ENCODE measurements at places on chromosomes 3 and 15.
A peak's percentile ranks its signal among the peaks of the same experiment; 100 is the strongest.

GRCh38 chr3:105606016-105606415 is 239.3 kb downstream of the ALCAM start:
- no peak for DNase-seq

GRCh38 chr3:5080779-5081550 is 41.1 kb upstream of the ARL8B start:
- DNase-seq: no peak

- DNase-seq: no peak
Measured at GRCh38 chr3:45067941-45068340, 41.8 kb downstream of the CLEC3B start.

- DNase-seq: peak; percentile 74
Measured at GRCh38 chr3:157239082-157239704, 79.2 kb upstream of the CCNL1 start.

GRCh38 chr3:108053067-108053466 is 37.8 kb downstream of the CD47 start:
- no peak for DNase-seq

DNA sequence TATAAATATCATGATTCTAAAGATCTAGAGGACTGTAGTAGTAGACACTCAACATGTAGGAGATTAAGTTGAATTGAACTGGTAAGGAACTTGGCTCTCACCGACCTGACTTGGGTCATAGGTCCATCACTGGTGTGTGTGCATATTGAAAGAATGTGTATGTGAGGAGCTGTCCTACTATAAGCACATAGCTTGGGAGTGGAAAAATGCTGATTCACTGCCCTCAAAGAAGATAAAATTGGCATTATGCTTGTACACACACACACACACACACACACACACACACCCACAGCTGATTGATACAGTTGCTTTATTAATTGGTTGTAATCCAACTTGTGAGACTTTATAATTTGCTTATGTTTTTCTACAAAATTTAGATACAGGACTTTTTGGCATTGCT is 411.0 kb upstream of the NR2F2 start:
- DNase-seq: no peak

DNA sequence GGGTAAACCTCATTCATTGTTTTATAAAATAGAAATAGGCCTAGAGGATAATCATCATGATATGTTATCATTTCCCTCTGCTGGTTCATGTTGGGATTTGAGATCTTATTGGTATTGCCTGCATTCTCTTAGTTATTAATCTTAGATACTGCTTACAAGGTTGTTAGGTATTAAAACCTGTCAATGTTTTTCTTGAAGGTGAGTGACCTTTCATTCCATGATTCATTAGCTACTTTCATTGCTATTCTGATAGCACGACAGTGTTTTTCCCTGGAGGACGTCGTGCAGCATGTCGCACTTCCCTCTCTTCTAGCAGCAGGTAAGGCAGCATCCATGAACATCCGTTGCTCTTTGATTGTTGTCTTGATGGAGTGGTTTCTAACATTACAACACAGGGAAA is 17.1 kb downstream of the P2RY12 start:
- no peak for DNase-seq

GRCh38 chr3:156608601-156609514 is 53.9 kb upstream of the SSR3 start:
- DNase-seq: no peak

GRCh38 chr3:195699388-195699771 is 21.4 kb upstream of the MUC20 start:
- DNase-seq: no peak

GRCh38 chr3:101701696-101702634 is 15.4 kb upstream of the RPL24 start:
- DNase-seq: no peak

- DNase-seq: no peak
Measured at GRCh38 chr3:37642670-37643598, 218.7 kb upstream of the CTDSPL start.

DNA sequence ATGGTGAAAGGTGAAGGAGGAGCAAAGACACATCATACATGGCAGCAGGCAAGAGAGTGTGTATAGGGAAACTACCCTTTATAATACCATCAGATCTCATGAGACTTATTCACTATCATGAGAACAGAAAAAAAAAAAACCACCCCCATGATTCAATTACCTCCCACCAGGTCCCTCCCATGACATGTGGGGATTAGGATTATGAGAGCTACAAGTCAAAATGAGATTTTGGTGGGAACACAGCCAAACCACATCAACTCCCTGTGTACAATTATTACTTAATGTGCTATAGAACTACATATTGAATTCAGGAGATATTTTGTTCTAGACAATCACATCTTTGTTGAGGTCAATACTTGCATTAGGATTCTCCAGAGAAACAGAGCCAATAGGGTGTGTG is 313.4 kb downstream of the CNTN6 start:
- DNase-seq: no peak

DNA sequence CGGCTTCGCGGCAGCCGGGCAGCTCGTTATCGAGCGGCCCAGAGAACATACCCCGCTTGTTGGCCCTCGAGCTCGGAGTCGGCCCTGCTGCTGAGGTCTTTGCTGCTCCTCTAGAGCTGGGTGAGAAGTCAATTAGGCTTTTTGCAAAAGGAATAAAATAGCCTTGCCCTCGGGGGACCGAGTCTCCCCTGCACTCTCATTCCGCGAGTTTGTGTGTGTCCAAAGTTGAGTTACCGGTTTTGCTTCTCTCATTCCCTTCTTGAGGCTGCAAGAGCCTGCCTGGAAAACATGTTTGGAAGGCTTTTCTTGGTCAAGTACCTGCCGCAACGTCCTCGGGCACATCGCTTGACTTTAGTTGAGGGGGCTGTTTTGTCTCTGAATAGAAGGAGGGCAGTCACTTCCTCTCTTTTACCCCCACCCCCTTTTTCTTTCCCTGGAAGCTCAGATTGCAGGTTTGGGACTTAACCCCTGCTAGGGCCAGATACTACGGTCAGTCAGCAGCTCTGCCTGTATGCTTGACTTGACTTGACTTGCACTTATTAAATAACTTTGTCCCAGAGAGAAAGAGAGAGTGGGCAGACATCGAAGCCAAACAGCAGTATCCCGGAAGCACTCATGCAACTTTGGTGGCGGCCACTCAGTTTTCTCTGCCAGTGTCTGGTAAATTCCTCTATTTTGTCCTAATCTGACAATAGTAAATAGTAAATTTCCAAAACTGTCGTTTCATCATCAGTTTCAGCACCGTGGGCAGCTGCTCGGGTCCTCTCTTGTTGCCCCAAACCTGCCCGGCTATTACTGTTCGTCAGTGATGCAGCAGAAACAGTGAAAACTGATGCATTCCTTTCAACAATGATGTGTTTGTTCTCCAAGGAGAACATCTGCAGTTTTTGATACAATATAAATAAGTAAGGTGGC is 609 bp downstream of the RNF13 start:
- peak; percentile 88 for DNase-seq

DNA sequence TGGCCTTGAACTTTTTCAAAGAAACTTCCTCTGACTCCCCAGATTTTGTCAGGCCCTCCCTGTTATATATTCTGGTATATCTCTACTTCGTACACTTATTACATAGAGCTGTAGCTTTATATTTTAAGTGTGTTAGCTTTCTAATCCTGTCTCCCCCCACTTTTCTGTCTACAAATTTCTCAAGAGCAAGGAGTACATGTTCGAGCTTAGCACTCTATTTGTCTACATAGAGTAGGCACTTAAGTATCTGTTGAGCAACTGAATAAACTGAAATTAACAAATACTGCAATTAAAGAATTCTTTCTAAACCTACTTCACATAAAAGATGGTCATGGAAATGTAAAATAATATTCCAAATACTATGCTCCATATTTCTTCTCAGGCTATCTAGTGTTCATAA is 39.4 kb downstream of the UACA start:
- DNase-seq: no peak

DNA sequence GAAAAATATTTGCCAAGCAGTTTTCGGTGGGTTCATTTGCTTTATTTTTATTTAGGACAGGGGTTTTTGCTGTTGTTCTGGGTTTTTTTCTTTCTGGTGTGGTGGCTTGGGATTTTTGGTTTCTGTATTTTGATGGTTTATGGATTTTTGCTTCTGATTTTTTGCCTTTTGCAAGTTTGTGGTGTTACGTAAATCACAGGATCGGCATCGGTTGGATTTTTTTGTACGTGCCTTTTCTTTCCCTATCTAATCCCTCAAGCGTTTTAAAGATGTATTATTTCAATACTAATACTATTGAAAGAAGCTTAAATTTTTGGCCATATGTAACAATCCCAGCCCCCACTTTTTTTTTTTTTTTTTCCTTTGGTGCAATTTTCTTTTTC is 782 bp upstream of the BCL6 start:
- DNase-seq: no peak

- DNase-seq: no peak
Measured at GRCh38 chr15:23050708-23051107, 11.3 kb upstream of the TUBGCP5 start.

GRCh38 chr15:77681362-77681761 is 48.6 kb upstream of the LINGO1 start:
- DNase-seq: no peak

DNA sequence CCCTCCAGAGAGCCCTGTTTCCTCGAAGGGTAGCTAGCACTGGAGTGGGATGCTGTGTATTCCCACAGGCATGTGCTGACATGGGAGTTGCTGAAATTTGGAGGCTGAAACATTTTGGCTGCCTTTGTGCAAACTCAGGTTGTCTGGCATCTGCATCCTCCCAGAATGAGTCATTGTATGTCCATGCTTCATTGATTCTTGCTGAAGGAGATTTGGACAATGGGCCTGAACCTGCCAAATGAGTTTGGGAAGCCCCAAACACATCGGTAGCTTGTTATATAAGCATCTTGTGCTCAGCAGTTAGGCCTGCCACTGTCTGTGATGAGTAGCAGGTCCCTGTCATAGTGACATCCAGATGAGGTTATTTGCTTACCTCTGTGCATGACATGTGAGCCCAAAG is 160.0 kb downstream of the IL5RA start:
- DNase-seq: no peak

GRCh38 chr3:171056528-171056927 is 30.0 kb upstream of the SLC2A2 start:
- no peak for DNase-seq

DNA sequence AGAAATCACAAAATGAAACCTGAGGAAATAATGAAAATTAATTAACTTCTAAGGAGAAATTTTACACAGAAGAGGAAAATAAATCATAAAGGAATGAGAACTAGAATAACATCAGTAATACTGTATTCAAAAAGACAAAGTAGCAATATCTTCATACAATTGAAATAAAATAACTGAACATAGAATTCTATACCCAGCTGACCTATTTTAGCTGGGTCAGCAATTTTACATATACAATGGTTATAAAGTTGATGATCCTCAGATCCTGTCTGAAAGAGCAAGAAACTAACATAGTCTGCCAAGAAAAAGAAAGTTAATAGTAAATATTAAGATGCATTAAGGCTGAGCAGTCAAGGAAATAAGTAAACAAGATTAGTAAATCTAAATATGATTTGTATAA is 93.0 kb upstream of the P3H2 start:
- no peak for DNase-seq

DNA sequence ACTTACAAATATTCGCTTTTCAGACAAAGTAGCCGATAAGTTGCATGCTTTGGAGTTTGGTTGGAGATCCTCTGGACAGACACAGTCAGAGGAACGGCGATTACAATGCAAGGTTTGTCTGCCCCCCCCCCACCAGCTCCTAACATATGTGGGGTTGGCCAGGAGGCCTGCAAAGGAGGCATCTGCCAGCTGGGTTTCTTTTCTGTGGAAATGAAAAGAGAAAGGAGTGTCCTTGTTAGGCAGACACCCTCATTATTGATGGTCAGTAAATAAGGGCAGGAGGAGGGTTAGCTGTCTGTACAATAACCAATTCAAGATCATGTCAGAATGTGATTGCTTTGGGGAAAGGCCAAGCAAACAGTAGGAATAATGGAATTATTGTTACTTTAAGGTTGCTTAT is 49.1 kb downstream of the TLNRD1 start:
- DNase-seq: peak; percentile 96

- DNase-seq: peak; percentile 86
Measured at GRCh38 chr3:104460477-104461406, 906.0 kb upstream of the ALCAM start.

DNA sequence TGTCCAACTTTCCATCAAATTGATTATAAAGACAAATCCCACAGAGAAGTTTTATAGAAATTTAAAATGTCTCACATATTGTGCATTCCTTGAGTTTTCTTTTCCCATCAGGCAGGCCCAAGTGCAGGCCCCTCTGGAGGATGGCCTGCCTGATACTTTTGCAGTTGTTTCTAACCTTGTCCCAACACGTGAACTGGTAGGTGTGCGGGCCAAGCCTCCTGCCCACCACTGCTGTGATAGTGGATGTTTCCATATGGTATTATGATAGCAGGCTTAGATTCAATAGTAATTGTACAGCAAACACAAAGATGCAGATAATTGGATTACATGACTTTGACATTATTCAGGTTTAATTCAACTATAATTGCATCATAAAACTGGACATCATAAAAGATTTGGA is 1.4 kb downstream of the P2RY12 start:
- DNase-seq: no peak

GRCh38 chr15:69093127-69093526 is 67.3 kb upstream of the GLCE start:
- DNase-seq: no peak

GRCh38 chr3:20060974-20061685 is 20.9 kb downstream of the KAT2B start:
- no peak for DNase-seq

GRCh38 chr15:70857562-70858285 is 3.8 kb upstream of the LARP6 start:
- DNase-seq: no peak

GRCh38 chr3:65342084-65342683 is 654.4 kb upstream of the ADAMTS9 start:
- DNase-seq: peak; percentile 26

GRCh38 chr3:117019082-117019713 is 309.6 kb downstream of the TUSC7 start:
- peak; percentile 83 for DNase-seq

DNA sequence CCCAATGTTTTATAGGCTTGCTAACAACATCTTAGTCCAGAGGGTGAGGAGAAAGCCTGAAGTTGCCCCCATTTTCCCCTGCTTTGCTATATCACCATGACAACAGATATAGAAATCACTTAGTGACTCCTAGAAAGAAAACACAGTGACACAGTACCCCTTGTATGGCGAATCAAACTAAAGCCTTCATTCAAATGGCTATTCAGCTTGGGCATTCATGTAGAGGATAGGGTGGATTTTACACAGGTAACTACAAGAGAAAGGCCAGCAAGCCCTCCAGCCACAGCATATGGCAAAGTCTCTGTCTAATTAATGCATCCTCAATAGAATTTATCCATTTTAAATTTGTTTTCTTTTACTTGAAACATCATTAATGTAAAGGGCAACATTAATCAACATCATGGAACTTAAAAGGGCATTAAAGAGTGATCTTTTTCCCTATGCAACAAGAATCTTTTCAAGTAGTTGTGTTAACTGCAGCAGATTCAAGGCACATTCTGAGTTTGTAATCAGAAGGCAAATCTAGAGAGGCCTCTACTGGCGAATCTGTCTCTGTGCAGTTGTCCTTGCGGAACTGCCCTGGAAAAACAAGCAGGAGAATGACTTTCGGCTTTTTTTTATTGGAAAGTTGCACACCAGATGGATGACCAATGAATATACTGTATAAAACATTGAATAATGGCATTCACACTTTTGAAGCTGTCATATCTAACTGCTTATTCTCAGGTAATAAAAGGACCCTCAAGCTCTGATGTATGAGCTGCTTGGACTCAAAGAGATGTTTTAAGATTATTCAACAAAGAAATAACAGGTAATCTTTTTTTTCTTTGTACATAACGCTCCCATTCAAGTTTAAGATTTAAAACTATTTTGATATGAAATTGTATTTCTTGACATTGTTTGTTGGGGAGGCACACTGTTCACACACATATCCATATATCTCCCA is 621.7 kb upstream of the AGTR1 start:
- DNase-seq: peak; percentile 90

GRCh38 chr3:13075318-13075717 is 2.1 kb upstream of the IQSEC1 start:
- DNase-seq: no peak

Data from pons (tissue), 1 donor.